ENCODE measurements at places on chromosomes 7 and 10.
A peak's percentile ranks its signal among the peaks of the same experiment; 100 is the strongest.

DNA sequence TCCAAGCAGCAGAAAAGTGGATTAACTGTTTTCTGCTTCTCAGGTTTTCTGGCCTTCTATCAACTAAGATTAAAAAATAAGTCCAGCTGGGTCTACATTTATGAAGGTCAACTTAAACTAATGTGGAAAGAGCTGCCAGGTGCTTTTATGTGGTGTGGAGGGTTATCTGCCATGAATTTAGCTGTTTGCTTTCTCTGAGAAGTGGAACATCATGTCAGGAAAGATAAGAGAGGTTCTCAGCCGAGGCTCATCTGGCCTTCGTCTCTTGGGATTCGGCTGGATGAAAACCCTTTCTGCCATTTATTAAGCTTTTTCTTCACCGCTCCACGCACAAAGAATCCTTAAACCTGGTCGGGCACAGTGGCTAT is 5.5 kb downstream of the PTPRN2 start:
- DNase-seq: no peak

DNA sequence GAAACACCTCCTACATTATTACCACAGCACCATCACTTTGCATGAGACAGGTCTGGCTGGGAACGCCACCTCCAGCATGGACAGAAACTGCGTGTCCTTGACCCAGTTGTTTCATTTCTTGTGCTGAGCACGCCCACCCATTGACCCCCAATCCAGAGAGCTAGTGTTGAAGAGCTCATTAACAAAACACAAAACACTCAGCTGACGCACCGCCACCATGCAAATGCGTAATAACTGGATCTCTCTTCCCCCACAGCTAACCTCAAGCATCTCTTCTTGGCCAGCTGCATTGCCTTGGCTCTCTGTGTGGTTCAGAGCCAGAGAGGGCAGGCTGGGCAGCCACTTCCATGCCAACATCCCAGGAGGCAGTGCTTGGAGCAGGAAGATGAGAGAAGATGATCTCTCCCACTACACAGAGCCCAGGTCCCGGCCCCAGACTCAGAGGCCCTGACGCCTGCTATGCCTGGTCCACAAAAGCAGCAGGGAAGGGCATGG is 173.5 kb downstream of the PLXNA4 start:
- no peak for DNase-seq

DNA sequence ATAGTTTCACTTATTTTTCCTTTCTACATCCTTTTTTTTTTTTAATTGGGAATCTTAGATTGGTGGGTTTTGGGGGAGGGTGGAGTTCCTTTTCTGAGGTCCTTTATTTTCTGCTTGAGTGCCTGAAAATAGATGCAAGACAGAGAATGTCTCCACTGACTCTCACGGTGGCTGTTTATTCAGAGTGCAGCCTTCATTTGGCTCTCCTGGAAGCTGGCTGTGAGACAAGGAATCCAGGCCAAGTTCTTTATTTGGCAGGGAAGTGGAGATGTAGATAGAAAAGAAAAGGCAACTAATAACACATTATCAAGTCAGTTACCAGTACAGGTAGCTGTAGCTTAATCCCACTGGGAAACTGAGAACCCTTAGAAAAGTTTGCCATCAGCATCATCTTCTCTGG is 118.6 kb downstream of the CNTNAP2 start:
- no peak for DNase-seq

DNA sequence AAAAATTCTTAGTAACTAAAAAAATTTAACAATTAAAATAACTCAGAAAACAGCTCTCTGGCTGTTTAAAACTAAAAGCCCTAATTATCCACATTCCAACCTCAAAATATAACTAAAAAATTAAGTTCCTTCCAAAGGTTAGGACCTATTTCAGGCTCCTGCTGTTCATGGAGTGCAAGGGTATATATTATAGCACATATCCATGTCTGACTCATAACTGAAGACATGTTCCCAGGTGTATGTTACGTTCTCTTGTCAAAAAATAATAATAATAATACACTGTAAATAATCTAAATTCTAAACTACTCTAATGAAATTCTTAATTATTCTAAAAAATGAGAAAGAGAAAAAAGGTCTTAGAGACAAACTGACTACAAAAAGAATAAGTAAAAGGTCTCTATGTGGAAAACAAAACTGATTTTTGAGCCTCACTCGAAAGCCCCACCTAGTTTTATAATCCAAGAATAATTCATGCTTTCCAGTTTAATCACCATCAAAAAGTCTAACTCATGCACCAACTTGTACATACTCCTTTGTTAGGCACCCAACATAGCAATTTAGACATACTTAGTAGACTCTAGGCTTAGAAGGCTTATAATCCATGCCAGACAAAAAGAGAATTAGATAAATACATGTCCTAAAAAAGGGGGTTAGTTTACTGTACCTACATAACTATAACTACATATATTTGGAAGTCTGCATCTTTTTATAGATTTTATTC is 171.4 kb downstream of the KMT2E start:
- no peak for DNase-seq

DNA sequence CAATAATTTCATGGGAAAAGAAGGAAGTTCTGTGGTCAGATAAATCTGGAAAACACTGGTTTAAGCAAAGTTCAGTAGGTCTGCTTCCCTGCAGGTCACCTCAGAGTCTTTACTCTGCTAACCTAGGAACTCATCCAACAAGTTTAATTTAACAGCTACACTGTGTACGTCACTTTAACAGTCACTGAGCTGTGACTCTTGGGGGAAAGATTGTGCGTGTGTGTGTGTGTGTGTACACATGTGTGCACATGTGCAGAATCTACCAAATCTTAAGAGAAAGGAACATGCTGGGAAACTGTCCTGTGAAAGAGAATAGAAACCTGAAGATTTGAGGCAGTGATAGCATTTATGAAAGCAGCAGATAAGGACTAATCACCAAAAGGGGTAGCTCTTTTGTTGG is 62.6 kb downstream of the IKZF1 start:
- peak; percentile 53 for DNase-seq

Data from CD4-positive, alpha-beta T cell treated with Interleukin-15 for 4 hours (primary cell).